ENCODE measurements at places on chromosomes 4 and X.

- no peak for DNase-seq
These were observed 52.2 kb upstream of the ADGRG2 start for GRCh38 chrX:19174401-19175025.

DNA sequence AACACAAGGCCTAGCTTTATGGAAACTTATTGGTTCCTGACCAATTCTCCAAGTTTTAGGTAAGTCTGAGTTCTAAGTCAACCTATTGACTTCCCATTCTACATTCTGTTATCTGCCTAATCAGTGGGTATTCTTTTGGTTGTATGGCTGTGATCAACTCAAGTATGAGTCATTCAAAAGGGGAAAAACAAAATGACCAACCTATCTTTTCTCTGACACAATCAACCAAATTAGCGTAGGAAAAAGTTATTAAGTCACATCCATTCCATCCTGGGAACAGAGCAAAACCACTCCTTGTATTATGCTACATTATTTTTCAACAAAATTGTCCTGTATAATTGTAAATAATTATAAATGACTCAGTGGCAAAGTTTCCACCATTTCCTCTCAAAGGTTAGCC, 136.2 kb downstream of the SHROOM4 start:
- DNase-seq: no peak

DNA sequence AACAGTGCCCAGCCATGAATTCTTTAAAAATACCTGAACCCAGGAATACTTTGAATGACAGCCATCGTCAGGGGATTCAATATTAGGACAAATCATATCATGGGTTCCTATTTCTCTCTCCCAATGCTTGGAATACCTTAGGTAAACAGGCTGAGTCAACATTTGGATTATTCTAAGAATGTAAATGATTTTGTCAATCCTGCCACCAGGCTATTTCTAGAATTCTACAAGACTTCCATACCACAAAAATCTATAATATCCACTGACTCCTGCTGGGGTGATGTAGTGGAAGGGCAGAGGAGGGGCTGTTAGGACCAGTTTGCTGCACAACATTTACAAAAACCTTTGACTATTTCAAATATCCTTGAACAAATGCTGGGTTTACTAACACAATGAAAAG, 65.2 kb downstream of the IGFBP7 start:
- no peak for DNase-seq

DNA sequence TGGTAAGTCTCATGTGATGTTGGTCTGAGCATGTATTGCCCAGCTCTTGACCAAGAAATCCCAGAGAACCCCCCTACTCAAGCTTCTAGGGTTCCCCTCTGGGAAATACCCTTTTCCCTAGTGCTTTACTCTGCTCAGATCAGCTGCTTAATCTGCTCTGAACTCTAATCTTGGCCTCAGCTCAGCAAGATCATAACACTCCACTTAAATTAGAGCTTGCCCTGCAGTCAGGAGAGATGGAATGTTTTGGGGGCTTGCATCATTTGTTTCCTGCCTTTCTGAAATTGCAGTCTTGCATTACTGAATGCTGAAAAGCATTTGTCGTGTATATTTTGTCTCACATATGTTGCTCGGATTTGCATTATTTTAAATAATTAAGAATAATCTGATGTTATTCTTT, 1153.6 kb downstream of the FSTL5 start:
- no peak for DNase-seq

- DNase-seq: no peak
These were observed 678.2 kb upstream of the FAM241A start for GRCh38 chr4:111466811-111467604.

- no peak for DNase-seq
These were observed 19.0 kb downstream of the MAGEC2 start for GRCh38 chrX:142186103-142186502.

DNA sequence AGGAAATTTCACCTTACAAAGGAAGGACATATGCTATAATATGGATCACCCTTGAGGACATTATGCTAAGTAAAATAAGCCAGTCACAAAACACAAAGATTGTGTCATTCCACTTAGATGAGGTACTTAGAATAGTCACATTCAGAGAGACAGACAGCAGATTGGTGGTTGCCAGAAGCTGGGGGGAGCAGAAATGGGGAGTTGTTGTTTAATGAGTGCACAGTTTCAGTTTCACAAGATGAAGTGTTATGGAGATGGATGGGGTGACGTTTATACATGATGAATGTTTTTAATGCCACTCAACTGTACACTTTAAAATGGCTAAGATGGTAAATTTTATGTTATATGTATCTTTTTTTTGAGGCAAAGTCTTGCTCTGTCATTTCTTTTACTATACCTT, 14.8 kb upstream of the SPON2 start:
- DNase-seq: no peak

DNA sequence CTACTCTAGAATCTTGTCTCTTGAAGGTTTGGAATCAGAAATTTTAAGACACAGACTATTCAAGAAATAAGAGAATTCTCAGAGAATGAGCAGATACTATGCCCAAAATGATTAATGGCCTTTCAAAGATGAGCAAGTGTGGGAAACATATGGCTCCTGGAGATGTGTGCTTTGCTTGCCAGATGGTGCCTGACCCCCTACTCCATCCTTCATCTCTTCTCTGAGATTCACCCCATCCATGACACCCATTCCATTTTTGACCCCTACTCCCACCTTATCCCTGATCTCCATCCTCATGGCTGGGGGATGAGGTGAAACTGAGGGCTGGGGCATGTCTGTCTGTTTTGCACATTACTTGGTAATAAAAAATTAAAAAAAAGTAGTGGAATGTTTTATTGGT, 75.5 kb downstream of the GPC3 start:
- no peak for DNase-seq

DNA sequence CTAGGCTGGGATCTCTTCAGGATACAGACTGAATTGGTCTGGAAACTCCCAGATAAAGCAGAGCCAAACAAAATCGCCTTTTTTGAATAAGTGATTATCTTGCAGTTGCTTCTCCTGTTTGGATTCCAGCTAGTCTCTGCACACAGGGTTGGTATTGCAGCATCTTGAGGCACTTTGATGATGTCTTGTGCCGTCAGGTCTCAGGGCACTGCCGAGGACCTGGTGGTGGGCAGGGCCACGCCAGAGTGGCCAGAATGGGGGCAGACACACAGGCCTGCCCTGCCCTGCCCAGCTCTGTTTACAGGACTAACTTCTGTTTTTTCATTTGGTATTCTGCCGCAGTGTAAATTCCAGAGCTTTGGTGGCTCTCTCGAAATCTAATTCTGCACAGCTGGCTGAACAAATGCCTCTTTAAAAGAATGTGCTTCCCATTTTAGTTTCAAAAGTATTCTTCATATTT, 276.1 kb downstream of the NR3C2 start:
- no peak for DNase-seq

DNA sequence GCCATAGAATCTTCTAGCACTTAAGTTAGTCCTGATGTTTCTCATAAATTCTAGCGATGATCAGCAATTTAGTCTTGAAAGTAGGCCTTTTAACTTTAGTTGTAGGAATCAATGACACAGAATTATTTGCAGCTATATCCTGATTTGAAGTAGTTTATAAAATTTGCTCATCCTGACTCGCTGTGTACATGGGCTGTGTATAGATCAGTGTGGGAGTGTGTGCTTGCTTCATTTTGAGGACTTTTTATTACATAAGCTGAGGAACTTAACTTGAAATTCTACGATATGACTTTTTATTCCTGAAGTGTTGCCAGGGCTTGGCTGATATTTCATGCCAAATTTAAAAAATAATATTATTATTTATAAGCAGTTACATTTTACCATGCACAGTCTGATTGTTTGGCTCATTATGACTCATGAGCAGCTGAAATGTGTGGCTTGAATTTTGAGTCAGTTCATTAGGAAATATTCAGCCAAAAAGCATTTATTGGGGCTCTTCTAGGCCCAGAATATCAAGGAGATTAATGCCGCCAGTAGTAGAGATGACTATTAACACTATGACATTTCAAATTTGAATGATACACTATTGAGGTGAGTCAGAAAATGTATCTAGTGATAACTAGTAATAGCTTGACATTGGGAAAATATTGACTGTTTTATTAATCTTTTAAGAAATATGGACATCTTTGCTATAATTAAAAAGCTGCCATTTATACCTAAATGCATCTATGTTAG, 128.9 kb upstream of the LIMCH1 start:
- DNase-seq: no peak

DNA sequence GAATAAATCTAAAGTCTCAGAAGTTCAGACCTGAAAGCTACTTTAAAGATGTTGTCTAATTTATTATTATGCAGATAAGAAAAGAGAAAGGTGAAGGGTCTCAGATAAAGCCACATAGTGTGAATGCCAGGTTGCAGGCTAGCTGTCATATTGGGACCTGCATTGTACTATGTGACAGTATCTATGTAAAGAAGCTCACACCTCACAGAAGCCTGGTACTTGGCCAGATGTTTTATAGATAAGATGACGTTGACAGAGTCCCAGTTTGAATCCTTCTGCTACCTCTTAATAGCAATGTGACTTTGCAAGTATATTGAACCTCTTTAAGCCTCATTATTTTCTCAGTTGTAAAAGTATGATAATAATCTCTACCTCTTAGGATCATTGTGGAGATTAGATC, 227.0 kb downstream of the SPRY1 start:
- no peak for DNase-seq

DNA sequence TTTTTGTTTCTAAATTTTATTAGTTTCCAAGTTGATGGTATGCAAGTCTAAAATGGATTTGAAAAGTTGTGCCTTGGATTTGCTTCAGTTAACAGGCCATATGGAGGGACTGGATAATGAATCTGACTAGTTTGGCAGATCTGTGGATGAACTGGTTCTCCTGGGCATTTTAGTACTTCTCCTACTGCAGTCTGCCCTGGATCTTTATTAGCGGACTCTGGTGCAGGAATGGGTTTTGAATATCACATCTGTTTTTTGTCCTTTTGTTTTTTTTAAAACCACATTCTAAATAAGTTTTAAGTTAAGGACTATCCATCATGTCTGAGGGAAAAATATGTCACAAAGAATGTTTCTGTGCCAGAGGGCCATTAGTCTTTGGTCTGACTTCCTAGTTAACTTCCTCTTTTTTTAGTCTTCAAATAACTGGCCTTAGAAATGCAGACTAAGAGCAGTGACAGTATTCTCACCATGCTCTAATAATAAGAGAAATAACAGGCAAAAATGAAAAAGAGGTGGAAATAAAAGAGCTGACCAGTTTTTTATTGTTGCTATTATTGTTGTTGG, 13.9 kb upstream of the DCK start:
- peak; percentile 34 for DNase-seq

- no peak for DNase-seq
These were observed 26.1 kb downstream of the PDGFC start for GRCh38 chr4:156945532-156945931.

GRCh38 chr4:143338313-143338712, 1.6 kb downstream of the GAB1 start:
- no peak for DNase-seq

GRCh38 chrX:16103625-16104024, 19.7 kb upstream of the GRPR start:
- DNase-seq: no peak

GRCh38 chrX:39453889-39454621, 643.7 kb downstream of the BCOR start:
- DNase-seq: no peak

DNA sequence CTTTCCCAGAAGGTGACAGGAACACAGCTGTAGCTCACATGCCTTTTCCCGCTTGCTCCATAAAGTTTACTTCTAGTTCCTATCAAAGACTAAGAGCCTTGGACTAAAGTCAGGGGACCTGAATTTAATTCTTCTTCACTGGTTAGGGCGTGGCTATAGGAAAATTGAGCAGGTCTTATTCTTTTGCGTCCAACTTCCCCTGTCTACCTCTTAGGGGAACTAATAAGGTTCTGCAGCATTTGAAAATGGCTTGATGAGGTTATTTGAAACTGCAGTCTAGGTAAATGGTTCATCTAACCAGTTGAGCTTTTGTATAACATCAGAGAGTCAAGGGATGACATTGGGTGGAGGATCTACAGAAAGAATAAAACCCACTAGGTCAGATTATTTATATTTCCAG, 2.6 kb downstream of the ARHGAP10 start:
- DNase-seq: no peak
